ENCODE measurements at places on chromosomes 13 and 19. TPM values are rescaled to one million over a fixed set of nuclear protein-coding genes. Genes with fewer than 3 reads are reported as not detected.

- H3K27me3 ChIP-seq, result peaks cover 54% of the 10 kb centered on the region
- H3K4me3 ChIP-seq, result no peak overlapping the region
- no peaks in the 10 kb centered on the region for H3K36me3 ChIP-seq
- peaks cover 12% of the 10 kb centered on the region for H3K4me1 ChIP-seq
Observed at GRCh38 chr19:15196360-15197005, 4.3 kb downstream of the NOTCH3 start.

DNA sequence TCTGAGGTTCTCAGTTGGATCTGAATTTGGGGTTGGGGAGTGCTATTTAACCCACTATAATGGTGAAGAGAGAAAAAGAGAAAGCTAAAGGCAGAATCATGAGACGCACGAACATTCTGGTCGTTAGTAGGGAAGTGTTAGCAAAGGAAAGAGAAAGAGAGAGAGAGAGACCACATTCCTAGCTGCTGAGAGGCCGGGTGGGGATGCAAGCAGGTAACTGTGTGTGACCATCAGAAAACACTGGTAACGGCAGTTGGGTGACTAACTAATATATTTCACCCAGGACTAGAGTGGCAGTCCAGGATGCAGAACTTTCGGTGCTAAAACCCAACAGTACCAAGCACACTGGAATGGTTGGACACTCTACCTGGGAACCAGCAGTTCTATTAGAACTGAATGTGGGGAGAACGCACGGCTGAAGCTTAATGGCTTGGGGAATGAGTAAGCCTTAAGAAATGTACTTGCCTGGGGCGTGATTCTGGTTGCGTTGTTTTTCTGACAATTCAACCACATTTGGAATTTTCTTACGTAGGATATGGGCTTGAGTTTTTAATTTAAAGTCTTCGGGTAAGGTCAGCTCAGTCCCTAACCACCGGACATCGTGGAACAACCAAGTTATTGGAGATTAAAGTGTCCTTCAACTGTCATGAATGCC lies 130.2 kb downstream of the DNAJC15 start:
- H3K27ac ChIP-seq, result no peak overlapping the region
- H3K27me3 ChIP-seq, result peaks cover 2% of the 10 kb centered on the region
- H3K4me3 ChIP-seq, result no peak overlapping the region
- no peaks in the 10 kb centered on the region for H3K4me1 ChIP-seq

Gene HPN
- not detected for total RNA-seq

- H3K4me3 ChIP-seq, result no peak overlapping the region
- H3K27ac ChIP-seq, result no peak overlapping the region
- no peaks in the 10 kb centered on the region for H3K27me3 ChIP-seq
- no peaks in the 10 kb centered on the region for H3K4me1 ChIP-seq
Observed at GRCh38 chr13:91768746-91769145, 370.3 kb downstream of the GPC5 start.

- peaks cover 5% of the 10 kb centered on the region for H3K27me3 ChIP-seq
- no peak overlapping the region for H3K27ac ChIP-seq
- H3K36me3 ChIP-seq, result no peaks in the 10 kb centered on the region
- H3K4me1 ChIP-seq, result no peaks in the 10 kb centered on the region
- no peak overlapping the region for H3K4me3 ChIP-seq
- no peak for DNase-seq
Observed at GRCh38 chr19:34128558-34129250, 43.6 kb upstream of the LSM14A start.

DNA sequence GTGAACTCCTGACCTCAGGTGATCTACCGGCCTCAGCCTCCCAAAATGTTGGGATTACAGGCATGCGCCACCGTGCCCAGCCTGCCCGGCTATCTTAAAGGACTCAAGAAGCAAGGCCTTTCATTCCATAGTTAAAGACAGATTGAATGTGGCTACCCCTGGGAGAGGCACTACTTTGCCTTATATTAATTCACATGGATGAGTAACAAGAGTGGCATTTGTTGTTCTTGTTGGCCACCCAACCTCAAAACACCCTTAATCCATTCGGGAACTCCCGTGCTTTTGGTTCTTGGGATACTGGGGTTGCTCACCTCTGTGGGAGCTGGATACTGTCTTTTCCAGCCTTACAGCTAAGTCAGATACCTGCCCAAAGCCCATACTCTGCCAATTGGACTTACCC lies 34.4 kb upstream of the ABCC4 start:
- no peak overlapping the region for H3K27ac ChIP-seq
- no peaks in the 10 kb centered on the region for H3K4me1 ChIP-seq
- no peak for DNase-seq
- no peaks in the 10 kb centered on the region for H3K27me3 ChIP-seq
- no peak overlapping the region for H3K4me3 ChIP-seq

GRCh38 chr13:40552895-40553294 lies 113.5 kb downstream of the FOXO1 start:
- peaks cover 13% of the 10 kb centered on the region for H3K4me1 ChIP-seq
- no peak overlapping the region for H3K27ac ChIP-seq
- peaks cover 21% of the 10 kb centered on the region for H3K36me3 ChIP-seq
- H3K4me3 ChIP-seq, result no peak overlapping the region
- DNase-seq, result no peak

- peak; percentile 24 for DNase-seq
- no peaks in the 10 kb centered on the region for H3K36me3 ChIP-seq
- H3K27me3 ChIP-seq, result peaks cover 49% of the 10 kb centered on the region
- H3K27ac ChIP-seq, result peak overlapping the region; percentile 70
- peaks cover 10% of the 10 kb centered on the region for H3K4me1 ChIP-seq
- H3K4me3 ChIP-seq, result peak overlapping the region; percentile 73
Observed at GRCh38 chr13:110137680-110138009, 169.3 kb downstream of the COL4A1 start.

DNA sequence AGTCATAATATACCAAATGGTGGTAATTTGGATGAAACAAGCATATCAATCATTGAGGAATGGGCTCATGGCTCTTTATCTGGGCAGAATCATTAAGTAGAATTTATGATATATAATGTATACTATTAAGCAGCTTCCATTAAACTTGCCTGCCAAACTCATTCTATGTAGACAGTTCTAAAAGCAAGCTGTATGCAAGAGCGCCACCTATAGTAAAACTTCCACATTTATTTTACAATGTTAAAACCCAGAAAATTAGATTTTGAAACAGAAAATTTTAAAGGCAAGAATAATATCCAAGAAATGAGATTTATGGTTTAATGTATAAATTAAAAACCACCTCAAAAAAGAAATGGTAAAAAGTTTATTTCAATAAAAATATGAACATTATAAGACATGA lies 161.5 kb downstream of the MZT1 start:
- H3K4me1 ChIP-seq, result peaks cover 2% of the 10 kb centered on the region
- no peak overlapping the region for H3K27ac ChIP-seq
- H3K4me3 ChIP-seq, result no peak overlapping the region
